ENCODE measurements at places on chromosomes 6 and 20.

GRCh38 chr6:83193747-83194566 lies 800 bp downstream of the RWDD2A start:
- DNase-seq = peak; percentile 19

DNA sequence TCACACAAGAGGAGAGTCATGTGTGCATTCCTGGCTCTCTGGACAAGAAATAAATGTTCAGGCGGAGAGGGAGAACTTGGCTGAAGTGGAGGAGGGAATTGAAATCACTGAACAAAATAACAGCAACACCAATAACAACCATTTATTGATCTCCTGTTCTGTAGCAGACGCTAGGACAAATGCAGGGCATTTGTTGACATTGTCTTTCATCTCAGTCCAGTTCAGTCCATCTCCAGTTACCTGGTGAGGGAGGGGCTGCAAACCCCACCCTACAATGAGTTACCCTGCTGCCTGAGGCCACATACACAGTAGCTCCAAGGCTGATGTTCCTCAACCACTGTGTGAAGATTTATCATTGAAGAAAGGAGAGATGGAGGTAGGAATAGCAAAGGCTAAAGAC lies 27.3 kb downstream of the UNC5CL start:
- DNase-seq = no peak

- DNase-seq = no peak
Measured at GRCh38 chr6:10320291-10320690, 94.6 kb downstream of the TFAP2A start.

- no peak for DNase-seq
Measured at GRCh38 chr6:112049026-112049799, 4.7 kb upstream of the CCN6 start.

GRCh38 chr20:58654337-58654736 lies 3.3 kb downstream of the STX16 start:
- no peak for DNase-seq

GRCh38 chr6:38599261-38599660 lies 40.5 kb downstream of the BTBD9 start:
- DNase-seq = no peak

- DNase-seq = no peak
Measured at GRCh38 chr6:156924246-156924645, 147.1 kb downstream of the ARID1B start.

DNA sequence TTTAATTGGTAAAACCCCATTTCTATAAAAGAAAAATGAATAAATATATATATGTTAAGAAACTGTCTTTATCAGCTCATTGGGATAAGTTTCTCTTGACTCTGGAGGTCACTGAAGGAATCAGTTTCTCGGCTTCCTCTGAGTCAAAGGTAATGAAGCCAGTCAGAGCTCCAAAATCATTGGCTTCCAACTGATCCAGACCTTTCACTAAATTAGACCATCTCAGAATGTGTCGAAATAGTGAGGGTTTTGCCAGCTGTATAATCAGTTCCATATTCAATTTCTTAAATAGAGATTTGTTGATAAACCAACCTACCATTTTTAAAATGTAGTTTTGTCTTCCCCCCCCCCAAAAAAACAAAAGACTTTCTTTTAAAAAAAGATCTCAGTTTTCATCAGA lies 60.5 kb upstream of the SRSF6 start:
- DNase-seq = no peak

- no peak for DNase-seq
Measured at GRCh38 chr6:41430875-41431274, 95.5 kb downstream of the NCR2 start.

- no peak for DNase-seq
Measured at GRCh38 chr6:110255211-110255750, 75.1 kb downstream of the CDC40 start.

DNA sequence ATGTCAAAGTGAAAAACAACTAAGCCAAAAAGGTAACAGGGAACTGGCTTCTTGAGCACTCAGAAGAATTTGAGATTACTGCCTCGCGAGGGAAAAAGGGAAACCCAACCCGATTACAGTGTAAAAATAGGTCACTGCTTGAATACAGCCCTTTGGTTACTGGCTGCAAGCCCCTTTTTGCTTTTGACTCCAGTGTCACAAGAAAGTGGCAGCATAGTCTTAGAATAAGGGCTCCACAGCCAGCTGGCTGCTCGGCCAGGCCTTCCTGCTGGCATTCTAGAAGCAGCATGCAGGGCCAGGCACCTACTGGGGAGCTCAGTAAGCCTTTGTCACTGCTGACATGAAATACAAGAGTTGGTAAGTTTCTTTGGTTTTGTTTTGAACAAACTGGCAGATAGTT lies 83.0 kb downstream of the ZHX3 start:
- DNase-seq = no peak

DNA sequence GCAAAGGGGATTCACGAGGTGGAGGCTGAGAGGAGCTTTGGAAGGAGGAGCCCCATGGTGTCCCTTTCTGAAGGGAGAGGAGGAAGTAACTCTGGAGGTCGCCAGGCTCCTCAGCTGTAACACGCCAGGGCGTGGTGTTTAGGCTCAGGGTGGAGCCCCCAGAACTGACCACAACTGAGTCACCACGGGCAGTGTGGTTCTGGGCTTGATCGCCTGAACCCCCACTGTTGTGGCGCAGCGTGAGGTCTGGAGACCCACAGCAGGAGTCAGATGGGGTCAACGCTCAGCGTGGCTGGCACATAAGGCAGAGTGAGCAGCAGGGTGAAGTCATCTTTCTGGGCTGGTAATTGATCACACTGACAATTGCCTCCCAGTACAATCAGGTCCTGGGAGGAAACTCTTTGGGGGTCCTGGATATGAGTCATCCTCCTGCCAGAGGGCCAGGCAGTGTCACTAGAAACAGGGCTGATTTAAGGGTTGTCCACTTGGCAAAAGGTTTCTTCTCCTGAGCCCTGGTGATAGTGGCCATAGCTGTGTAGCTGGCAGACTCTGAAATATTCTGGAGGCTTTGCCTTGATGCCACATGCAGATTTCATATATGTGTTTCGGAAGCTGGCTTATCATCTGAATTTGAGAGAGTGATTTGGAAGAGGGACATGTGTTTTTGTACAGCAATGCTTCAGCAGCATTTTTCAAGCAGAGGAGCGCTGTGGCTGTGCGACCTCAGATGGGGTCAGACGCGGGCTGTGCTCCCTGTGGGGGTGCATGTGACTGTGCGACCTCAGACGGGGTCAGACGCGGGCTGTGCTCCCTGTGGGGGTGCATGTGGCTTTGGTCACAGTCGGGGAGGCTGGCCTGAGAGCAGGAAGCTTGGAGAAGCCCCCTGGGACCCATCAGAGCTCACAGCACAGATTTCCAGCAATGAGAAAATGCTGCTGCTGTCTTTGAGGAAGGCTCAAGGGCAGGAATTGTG lies 50.0 kb downstream of the SYNJ2 start:
- DNase-seq = peak; percentile 48

DNA sequence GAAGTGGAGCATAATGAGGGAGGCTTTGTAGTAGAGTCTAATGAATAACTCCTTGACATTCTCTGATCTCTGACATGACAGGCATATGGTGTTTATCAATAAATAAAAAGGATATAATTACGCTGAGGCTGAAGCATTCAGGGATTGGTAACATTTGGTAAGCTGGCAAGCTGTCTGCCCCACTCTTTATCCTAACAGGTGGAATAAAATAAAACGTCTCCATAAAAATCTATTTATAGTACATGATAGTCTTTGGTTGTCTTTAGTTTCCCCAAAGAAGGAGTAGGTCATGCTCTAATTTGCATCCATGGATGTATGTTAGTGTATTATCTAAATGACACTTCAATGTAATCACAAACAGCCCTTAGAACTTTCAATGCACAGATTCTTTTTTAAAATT lies 30.9 kb upstream of the RBM24 start:
- no peak for DNase-seq

DNA sequence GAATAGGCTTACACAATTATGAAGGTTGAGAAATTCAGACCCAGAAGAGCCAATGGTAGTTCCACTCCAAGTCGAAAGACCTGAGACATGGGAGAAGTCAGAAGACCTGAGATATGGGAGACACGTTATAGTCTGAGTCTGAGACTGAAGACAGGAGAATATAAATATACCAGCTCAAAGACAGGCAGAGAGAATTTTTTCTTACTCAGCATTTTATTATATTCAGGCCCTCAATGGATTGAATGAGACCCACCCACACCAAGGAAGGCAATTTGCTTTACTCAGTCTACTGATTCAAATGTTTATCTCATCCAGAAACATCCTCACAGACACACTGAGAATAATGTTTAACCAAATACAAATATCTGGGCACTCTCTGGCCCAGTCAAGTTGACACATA lies 693.5 kb downstream of the HDGFL1 start:
- DNase-seq = no peak

DNA sequence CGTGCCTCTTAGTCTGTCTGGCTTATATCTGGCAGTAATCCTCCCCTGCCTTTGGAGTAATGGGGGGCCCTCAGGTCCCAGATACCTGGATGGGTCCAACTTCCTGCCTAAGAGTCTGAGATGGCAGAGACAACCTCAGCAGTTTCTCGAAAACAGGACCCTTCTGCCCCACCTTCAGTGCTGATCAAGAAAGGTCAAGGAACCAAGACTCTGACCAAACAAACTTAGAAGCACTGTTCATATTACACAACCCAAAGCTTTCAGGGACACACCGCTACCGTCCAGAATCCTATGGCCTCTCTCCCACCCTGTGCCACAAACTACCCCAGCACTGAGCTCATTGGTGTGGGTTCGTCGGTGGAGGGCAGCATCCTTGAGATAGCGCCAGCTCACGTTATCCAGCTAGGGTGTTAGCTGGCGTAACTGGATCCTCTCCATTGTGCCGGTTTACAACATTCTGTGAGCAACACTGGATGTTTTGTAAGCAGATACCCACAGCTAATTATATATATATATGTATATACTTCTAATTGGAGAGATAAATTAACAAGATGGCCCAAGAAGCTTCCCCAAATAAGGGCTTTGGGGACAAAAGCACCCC lies 7.6 kb upstream of the TMC2 start:
- DNase-seq = no peak

DNA sequence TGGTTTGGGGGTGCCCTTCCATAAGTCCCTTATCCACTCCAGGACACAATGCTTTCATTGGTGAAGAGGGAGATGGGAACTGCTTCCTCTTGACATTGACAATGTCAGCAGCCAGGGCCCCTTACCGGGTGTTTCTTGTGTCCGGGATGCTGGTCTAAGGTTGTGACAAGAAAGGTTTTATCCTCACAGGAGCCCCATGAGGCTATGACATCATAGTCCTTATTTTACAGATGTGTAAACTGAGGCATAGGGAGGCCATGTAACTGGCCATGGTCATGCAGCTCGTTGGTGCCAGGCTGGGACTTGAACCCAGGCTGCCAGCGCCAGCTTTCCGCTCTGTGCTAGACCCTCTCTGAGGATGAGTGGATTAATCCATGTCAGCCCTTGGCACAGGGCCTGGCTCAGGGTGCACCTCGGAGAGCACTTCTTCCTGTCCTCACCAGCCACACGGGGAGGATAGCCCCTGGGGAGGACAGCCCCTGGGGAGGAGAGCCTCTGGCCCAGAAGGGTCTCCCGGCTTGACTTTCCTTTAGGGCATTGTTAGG lies 157.3 kb downstream of the SYCP2 start:
- no peak for DNase-seq

GRCh38 chr6:11769244-11769643 lies 9.4 kb downstream of the ADTRP start:
- DNase-seq = no peak

DNA sequence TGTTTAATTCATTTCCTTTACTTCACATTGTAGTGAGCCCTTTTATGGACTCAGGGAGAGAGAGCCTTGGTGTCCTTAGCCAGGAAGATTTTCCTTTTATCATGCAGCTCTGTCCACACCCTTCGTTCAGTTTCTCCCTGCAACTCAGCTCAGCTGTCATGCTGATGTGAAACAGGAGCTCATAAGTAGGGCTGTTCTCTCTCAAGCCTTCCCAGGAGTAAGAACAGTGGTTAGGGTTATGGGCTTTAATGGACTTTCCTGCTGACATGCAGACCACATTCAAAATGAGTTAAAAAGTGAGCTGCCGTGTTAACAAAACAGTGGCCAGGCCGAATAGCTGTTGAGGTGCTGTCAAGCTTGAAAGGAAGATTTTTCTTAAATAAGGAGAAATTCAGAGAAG lies 104.1 kb downstream of the BCKDHB start:
- DNase-seq = no peak

GRCh38 chr6:147930745-147931144 lies 411.9 kb upstream of the SASH1 start:
- no peak for DNase-seq

GRCh38 chr6:98452685-98453084 lies 381.7 kb upstream of the POU3F2 start:
- no peak for DNase-seq

DNA sequence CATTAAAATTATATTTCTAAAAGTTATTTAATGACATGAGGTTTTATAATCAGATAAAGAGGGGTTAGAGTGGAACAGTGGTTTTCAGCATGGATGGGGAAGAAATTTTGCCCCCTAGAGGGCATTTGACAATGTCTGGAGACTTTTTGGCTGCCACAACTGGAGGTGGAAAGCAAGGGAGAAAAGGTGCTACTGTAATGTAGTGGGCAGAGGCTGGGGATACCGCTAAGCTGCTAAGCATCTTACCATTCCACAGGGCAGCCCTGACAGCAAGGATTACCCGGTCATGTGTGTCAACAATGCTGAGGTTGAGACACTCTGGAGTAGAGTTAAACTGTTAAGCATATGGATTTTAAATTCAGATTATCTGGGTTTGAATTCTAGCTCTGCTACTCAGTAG lies 52.9 kb upstream of the FABP7 start:
- DNase-seq = no peak

DNA sequence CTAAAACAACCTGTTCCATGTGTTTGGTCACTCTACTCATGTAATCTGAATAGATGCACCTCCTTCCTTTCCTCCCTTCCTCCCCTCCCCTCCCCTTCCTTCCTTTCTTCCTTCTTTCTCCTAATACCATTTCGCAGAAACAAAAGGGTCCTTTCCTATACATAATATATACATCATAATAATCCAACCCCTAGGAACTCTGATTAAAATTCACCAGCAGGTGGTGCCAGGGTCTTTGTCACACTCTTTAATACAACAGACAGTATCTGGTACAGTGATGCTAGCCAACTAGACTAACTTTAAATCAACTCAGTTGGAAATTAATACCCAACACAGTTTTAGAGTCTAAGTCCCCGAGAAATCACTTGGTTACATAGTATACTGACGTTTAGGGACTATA lies 181.2 kb upstream of the SHLD1 start:
- DNase-seq = no peak

DNA sequence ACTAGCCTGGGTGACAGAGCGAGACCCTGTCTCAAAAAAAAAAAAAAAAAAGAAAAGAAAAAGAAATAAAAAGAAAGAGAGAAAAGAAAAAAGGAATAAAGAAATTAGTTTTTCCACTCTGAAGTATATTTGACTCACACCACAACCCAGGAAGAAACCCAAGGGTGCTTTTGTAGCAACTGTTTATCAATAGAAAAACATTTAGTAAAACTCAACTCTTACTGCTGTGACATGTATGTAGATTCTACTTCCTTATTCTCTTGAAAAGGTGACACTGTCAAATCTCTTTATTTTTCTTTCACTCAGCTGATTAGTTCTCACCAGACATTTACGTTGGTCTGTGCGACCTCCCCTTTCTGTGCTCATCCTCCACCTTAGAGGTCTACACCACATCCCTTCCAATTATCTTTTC lies 99.9 kb upstream of the SHLD1 start:
- DNase-seq = no peak

- no peak for DNase-seq
Measured at GRCh38 chr6:81216668-81217067, 535.8 kb downstream of the TENT5A start.
